Activated T-cell treated with anti-CD3 and anti-CD28 coated beads for 4 hours (primary cell): ENCODE measurements at places on chromosomes 7 and 10.

DNA sequence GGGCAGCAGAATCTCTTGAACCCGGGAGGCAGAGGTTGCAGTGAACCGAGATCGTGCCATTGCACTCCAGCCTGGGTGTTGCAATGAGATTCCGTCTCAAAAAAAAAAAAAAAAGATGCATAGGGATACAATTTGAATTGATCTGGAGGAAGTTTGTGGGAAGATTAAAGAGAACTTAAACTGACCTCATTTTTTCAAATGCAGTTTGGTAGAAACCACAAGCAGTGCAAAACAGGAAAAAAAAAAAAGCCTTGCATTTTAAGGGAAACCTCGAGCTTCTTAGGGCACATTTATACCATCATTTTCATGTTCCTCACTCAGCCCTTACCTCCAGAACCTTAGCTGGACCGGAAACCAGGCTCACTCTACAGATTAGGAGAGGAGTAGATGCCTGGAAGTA is 2.8 kb downstream of the KCTD7 start:
- no peak for DNase-seq

GRCh38 chr7:64626083-64626469 is 39.9 kb upstream of the ZNF107 start:
- no peak for DNase-seq

- DNase-seq = no peak
Measured at GRCh38 chr7:157479326-157479725, 142.5 kb downstream of the DNAJB6 start.

- no peak for DNase-seq
Measured at GRCh38 chr7:87151729-87152111, 533 bp upstream of the DMTF1 start.

DNA sequence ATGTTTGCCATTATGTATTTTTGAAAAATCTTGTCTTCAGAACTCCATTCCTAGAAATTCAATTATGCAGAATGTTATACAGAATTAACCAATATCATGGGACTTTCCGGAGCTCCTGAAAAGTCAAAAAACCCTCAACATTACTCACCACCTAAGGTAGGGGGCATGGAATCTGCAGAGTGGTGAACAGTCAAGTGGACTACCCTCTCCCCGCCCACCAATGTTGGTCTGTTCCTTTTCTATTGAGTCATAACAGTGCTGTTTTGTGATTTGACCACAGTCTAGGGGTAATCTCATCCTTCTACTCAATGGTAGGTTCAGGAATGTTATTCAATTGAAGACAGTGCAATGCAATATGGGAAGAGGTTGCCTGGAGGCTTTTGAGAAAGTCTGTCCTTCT is 130.5 kb upstream of the HABP2 start:
- no peak for DNase-seq

GRCh38 chr10:52729271-52730104 is 43.1 kb downstream of the MBL2 start:
- DNase-seq = no peak

DNA sequence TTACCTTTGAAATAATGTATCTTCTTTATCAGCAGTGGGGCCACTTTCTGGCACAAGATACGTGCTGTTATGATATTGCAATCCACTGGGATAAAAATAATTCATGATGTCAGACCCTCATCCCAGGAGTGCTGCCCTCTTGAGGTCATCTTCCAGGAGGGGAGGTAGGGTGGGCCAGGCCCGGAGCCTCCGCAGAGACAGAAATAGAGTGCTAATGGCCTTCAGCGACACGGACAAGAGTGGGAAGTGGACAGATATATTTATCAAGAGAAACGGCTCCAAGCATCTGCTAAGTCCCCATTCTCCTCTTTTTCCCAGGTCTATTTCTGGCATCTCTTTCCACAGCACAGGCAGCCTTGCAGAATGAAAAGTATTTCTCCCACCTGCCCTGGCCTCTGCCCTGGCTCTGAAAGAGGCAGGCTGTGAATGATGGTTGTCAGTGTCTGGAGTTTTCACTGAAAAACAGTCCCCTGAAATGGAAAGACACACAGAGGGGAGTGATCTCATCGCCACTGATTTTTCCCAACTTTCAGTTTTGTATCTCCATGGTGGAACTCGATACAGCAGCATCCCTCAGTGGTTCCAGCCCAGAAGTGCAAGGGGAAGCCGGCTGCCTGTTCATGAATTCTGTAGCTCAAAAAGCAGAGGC is 251.7 kb upstream of the MYO3A start:
- no peak for DNase-seq

DNA sequence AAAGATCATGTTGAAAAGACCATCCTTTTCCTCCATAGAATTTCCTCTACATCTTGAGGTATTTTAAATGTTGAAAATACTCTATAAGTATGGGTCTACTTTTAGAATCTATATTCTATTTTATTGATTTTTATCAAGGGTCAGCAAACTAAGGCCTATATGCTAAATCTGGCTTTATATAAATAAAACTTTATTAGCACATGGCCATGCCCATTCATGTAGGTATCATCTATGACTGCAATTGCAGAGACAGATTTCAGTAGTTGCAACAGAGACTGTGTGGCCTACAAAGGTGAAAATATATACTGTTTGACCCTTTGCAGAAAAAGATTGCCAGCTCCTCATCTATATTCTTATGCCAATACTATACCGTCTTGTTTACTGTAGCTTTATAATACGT is 72.7 kb downstream of the TAX1BP1 start:
- no peak for DNase-seq

GRCh38 chr7:150335774-150336112 is 5.7 kb downstream of the RARRES2 start:
- DNase-seq = no peak

GRCh38 chr7:70571961-70572360 is 560.0 kb upstream of the GALNT17 start:
- no peak for DNase-seq

DNA sequence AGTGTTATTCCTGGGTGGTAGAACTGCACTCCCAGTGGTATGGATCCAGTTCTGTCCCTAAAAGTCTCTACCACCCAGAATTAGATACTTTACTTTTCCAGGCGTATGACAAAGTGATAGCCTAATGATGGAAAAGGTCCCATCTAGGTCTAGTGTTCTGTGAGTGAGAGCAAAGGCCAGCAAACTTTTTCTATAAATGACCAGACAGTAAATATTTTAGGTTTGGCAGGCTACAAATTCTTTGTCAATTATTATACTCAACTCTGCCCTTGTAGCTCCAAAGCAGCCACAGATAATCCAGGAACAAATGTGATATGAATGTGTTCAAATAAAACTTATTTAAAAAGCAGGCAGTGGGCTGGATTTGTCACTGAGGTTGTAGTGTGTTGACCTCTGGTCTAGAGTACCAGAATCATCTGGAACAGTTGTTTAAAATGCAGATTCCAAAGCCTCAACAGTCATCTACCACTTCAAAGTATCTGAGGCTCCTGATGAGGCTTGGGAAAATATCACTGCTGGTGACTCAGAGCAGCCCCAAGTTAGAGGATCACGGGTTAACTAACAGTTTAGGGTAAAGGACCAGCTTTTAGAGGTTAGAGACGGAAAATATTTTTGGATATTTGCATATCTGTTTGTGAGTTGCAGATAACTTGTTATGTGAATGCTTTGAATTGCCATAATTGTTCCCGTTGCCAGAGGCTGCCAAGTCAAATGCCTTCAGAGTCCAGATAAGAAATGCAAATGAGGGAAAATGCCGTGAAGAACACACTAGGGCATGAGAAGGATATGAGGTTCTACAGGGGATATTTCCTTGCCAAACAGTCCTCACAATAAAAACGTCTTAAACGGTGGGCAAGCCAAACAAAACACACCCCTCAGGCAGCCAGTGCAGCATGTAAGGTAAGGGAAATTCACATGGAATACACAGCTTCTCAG is 19.4 kb downstream of the NRAP start:
- no peak for DNase-seq

DNA sequence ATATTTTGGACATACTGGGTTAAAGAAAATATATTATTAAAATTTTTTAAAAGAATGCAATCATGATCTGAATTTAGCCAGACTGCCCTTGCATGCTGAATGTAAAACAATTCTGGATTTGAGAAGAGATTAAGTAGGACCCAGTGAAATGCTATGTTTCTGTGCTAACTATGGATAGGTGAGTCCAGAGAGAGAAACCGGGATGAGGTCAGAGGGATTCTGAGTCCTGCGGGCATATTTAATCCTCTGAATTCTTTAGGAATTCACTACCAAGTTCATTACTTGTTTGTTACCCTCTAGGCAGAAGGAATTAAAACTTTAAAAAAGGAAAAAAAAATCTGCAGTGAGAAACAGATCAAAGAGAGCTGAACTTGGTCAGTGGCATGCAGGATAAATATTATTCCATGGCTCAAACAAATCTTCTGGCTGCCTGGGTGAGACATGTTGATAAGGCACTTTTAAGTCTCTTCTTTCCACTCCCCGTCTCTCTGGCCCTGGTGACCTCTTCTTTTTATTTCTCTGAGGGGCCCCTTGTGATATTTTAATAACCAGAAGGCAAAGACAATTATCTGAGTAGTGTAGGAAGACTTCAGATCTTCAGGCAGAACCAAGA is 50.2 kb upstream of the LYZL1 start:
- DNase-seq = no peak

GRCh38 chr10:106793617-106794016 is 370.9 kb downstream of the SORCS1 start:
- no peak for DNase-seq

- DNase-seq = no peak
Measured at GRCh38 chr10:16119445-16119844, 259.1 kb upstream of the MINDY3 start.

DNA sequence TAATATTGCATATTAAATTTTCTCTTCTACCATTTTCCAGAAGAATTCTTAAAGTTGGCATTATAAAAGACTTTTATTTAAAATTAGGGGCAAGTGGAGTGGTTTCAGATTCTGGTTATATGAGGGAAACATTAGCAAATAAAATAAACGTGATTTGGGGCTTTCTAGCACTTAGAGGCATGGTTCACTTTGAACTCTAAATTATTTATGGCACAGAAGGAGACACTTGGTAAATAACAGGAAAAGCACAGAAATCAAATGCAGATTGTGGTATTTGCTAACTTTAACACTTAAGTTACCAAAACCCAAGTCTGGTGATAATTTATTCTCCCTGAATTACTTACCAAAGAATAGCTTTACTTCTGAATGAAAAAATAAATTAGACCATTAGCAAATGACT is 134.5 kb upstream of the ETV1 start:
- no peak for DNase-seq

DNA sequence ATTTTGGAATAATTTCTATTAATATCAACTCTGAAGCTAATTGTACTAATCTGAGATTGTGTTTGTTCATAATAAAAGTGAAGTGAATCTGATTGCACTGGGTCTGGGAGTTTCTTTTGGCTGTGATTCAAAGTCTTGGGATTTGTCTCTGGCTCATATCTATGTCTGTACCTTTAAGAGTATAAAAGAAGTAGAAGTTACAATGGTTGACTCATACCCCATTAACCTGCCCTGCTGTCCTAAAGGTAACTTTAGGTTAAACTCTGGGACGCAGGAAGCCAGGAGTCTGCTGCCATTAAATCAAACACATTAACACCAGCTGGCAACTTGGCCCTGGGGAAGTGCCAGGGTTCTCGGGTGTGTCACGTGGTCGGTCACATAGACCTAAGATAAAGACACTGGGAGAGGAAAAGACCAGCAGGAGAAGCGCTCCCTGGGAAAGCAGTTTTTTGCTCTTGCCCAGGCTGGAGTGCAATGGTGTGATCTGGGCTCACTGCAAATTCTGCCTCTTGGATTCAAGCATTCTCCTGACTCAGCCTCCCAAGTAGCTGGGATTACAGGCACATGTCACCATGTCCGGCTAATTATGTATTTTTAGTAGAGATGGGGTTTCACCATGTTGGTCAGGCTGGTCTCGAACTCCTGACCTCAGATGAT is 17.8 kb downstream of the SCD start:
- no peak for DNase-seq

DNA sequence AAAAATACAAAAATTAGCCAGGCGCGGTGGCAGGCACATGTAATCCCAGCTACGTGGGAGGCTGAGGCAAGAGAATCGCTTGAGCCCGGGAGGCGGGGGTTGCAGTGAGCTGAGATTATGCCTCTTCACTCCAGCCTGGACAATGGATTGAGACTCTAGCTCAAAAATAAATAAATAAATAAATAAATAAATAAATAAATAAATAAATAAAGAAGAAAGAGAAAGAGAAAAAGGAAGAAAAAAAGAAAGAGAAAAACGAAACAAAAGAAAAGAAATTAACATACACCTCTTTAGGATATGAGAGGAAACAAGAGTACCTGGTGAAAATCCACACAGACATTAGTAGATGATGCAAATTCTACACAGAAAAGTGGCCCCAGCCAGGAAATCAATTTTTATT is 713.7 kb upstream of the POT1 start:
- DNase-seq = no peak

- no peak for DNase-seq
Measured at GRCh38 chr10:132615341-132616169, 78.0 kb downstream of the INPP5A start.

DNA sequence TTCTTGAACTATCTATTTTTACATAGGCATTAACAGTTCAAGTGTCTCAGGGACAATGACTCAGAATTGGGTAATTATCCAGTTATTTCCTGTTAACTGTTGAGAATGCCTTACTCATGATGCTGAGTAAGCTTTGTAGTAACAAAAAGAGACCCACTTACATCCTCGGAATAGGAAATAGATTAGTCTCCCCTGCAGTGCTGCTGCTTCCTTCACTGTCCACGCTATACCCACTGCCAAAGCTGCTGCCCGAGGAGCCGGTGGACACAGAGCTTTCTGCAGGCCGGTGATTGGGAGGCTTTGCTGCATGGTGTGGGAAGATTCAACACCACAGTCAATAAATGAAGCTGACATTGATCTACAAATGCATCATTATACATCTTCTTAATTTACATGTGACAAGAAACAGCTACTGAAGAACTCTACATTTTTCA is 357.1 kb downstream of the PCLO start:
- no peak for DNase-seq

DNA sequence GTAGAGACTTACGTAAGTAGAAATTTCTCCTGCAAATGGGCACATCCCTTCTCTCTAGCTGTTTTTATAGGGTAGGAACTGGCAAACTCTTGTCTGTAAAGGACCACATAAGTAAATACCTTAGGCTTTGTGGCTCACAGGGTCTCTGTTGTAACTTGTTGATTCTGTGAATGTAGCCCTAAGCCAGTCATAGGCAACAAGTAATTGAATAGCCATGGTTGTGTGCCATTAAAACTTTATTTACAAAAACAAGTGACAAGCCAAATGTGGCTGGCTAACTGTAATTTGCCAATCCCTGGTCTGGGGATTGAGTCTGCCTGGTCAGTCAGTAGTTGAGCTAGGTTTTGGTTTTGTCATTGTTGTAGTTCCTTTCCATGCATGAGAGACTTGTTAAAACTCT is 5.3 kb upstream of the KLF6 start:
- no peak for DNase-seq

DNA sequence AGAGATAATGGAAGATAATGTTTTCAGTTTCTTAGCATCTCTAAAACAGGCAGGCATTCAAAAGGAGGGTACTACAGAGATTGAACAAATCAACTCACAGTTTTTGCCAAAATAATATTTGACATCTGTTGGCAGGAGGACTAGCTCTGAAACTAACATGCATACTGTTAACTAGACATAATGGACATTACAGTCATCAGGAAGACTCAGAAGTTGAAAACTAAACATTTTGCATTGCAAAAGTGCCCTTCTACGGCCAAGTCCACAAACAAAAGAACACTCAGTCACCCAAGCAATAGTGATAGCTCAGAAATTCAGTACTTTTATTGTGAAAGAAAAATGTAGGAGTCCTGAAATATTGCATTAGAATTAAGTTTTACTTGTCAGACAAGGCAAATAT is 399.0 kb downstream of the HGF start:
- no peak for DNase-seq
